Aorta (tissue), 5 donors: ENCODE measurements at places on chromosomes 16 and 17. TPM values are rescaled to one million over a fixed set of nuclear protein-coding genes. Genes with fewer than 3 reads are reported as not detected.
A peak's percentile ranks its signal among the peaks of the same experiment; 100 is the strongest.

The RRAD gene
- 16.2 TPM for polyA plus RNA-seq

The C17orf67 gene
- 3.8 TPM for polyA plus RNA-seq

DNA sequence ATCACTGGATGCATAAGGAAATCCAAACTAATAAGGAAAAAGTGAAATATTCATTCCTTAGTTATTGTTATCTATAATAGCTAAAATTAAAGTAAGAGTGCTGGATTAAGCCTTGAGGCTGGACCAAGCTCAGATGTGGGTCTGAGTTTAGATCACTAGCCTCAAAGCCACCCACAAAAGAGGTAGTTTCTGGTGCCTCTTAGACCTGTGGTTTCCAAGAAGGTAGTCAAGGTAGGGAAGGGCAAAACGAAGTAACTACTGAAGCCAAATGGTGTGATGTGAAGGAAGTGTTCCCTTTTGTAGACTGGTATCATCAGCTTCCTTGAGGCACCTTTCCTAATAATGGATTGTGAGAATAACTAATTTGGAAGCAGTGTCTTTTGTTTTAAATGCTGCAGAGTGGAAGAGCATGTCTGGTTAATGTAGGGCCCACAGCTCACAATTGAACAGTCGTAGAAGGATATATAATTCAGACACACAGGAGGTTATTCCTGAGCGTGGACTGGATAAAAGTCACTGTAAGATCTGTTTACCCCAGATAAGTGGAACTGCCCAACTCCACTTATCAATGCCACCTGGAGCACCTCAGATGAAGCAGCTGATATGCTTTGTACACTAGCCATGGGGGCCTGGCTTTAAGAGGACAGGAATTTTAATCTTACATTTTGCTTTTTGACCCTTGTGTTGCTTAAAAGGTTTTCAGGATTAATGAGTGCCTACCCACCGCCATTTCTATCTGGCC lies 31.7 kb upstream of the LCMT1 start:
- no peaks in the 10 kb centered on the region for H3K27me3 ChIP-seq
- DNase-seq, result no peak
- H3K27ac ChIP-seq, result no peak overlapping the region
- no peak overlapping the region for H3K4me3 ChIP-seq
- H3K36me3 ChIP-seq, result no peaks in the 10 kb centered on the region

DNA sequence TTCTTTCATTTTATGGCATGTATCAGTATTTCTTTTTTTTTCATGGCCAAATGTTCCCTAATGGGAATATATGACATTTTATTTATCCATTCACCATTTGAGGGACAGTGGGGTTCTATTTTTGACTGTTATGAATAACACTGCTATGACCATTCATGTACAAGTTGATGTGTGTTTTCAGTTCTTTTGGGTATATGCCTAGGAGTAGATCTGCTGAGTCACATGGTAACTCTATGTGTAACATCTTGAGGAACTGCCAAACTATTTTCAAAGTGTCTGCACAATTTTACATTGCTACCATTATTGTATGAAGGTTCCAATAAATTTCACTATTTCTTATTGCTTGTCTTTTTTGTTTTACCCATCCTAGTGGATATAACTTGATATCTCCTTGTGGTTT lies 223.0 kb downstream of the TANC2 start:
- H3K4me1 ChIP-seq, result no peaks in the 10 kb centered on the region
- H3K36me3 ChIP-seq, result no peaks in the 10 kb centered on the region
- no peak for DNase-seq

- H3K4me3 ChIP-seq, result no peak overlapping the region
- H3K4me1 ChIP-seq, result no peaks in the 10 kb centered on the region
- DNase-seq, result peak; percentile 91
- H3K27ac ChIP-seq, result no peak overlapping the region
- no peaks in the 10 kb centered on the region for H3K36me3 ChIP-seq
Observed at GRCh38 chr16:85563515-85564276, 49.4 kb upstream of the GSE1 start.

DNA sequence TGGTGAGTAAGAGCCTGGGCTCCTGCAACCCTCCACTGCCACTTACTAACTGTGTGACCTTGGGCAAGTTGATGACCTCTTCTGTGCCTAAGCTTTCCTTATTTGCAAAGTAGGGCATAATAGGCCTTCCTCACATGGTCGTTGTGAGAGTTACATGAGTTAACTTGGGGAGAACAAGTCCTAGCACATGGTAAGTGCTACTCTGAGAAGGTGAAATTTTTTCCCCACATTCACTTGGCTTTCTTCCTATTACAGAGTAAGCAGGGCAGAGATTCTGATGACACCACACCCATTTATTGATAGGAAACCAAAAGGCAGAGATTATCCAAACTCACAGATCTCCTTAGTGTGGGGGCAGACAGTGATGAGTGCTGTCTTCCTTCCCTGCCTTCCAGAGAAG lies 1.6 kb downstream of the KCNH4 start:
- H3K4me1 ChIP-seq, result no peaks in the 10 kb centered on the region
- no peak for DNase-seq
